Skeletal muscle cell (primary cell): ENCODE measurements at places on chromosomes 3 and 15.

- peak; percentile 8 for DNase-seq
These were observed 62.1 kb upstream of the CCDC54 start for GRCh38 chr3:107315141-107315540.

DNA sequence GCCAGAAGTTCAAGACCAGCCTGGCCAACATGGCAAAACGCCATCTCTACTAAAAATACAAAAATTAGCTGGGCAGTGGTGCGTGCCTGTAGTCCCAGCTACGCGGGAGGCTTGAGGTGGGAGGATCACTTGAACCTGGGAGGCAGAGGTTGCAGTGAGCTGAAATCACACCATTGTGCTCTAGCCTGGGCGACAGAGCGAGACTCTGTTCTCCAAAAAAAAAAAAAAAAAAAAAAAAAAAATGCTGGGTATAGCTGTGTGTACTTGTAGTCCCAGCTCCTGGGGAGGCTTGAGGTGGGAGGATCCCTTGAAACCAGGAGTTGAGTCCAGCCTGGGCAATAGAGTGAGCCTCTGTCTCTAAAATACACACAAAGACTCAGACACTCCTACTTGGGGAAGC lies 32.0 kb downstream of the PPP1R2 start:
- no peak for DNase-seq

- no peak for DNase-seq
These were observed 14.4 kb upstream of the MITF start for GRCh38 chr3:69724722-69725435.

- no peak for DNase-seq
These were observed 82.7 kb upstream of the SELENOK start for GRCh38 chr3:53974324-53974723.

- peak; percentile 71 for DNase-seq
These were observed 21.0 kb downstream of the RARB start for GRCh38 chr3:25448750-25449692.

- DNase-seq = no peak
These were observed 3.5 kb downstream of the EDC3 start for GRCh38 chr15:74692327-74692726.

- DNase-seq = no peak
These were observed 19.1 kb downstream of the LRRC31 start for GRCh38 chr3:169850618-169851017.

DNA sequence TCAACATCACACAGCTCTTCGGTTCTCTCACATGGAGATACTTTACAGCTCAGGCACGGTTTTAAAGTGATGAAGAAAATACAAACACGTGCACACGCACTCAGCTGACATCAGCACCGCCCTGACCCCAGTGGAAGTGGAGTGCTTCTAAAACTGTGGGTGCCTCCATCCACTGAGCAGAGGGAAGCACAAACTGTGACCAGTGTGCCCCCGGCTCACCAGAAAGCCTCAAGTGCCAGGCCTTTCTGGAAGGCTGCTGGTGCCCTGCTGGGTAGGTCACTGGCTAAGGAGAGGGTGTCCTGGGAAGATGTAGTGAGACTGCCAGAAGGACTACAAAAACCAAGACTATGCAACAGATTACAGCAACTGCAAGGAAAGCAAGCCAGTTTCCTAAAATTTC lies 78.5 kb downstream of the OCA2 start:
- no peak for DNase-seq

GRCh38 chr3:138012526-138012925 lies 2.6 kb downstream of the CLDN18 start:
- DNase-seq = no peak

GRCh38 chr15:69604072-69604411 lies 151.4 kb downstream of the RPLP1 start:
- no peak for DNase-seq

- no peak for DNase-seq
These were observed 22.9 kb upstream of the CHRNA7 start for GRCh38 chr15:32007355-32007960.

- DNase-seq = no peak
These were observed 180.6 kb upstream of the LRRN1 start for GRCh38 chr3:3618623-3619022.

DNA sequence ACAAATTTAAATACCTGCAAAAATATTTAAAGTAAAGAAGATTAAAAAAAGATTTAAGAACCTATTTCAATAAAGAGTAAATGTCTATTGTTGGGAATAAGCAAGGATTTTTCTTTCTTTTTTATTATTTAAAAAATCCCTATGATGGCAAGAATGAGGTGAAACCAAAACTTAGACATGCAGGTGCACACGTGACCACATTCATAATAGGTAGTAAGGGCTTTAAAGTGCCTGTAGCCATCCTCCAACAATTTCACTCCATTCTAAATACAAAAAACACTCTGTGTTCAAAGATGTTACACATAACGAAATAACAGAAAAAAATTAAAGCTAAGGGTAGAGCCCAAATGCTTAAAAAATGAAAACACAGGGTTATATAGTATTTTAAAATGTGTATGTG lies 74.0 kb downstream of the FBN1 start:
- DNase-seq = no peak

- no peak for DNase-seq
These were observed 232.3 kb upstream of the STAC start for GRCh38 chr3:36147934-36148558.

DNA sequence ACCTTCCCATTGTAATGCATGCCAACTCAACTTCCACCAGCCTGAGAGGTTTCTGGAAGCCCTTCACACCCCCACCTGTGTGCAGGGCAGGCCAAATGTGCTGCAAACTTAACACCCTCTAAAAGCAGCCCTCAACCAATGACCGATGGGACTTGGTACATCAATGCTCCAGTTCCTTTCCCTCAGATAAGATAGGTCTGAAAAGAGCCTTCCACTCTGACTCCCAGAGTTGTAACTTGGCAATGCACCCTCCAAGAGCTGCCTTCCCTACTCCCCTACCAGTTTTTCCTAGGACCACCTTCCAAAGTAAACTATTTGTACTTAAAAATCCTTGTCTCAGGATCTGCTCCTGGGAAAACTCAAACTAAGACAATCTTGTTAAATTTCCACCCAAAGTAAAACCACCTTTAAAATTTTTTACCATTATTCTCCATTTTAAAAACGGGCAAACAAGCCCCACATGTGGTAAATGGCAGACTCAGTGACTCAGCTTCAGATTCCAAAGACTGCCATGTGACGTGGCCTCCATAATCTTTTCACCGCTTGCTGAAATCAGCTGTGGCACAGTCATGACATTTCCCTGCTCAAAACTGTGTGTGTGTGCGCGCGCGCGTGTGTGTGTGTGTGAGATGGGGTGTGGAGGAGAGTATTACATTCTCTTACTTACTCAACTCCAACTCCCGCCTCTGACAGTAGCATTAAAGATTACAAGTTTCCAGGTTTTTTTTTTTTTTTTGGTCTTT lies 17.2 kb downstream of the RASGRP1 start:
- DNase-seq = no peak

- DNase-seq = no peak
These were observed 64.3 kb downstream of the CHL1 start for GRCh38 chr3:260898-261297.

GRCh38 chr3:170132335-170132734 lies 49.2 kb downstream of the PHC3 start:
- no peak for DNase-seq

DNA sequence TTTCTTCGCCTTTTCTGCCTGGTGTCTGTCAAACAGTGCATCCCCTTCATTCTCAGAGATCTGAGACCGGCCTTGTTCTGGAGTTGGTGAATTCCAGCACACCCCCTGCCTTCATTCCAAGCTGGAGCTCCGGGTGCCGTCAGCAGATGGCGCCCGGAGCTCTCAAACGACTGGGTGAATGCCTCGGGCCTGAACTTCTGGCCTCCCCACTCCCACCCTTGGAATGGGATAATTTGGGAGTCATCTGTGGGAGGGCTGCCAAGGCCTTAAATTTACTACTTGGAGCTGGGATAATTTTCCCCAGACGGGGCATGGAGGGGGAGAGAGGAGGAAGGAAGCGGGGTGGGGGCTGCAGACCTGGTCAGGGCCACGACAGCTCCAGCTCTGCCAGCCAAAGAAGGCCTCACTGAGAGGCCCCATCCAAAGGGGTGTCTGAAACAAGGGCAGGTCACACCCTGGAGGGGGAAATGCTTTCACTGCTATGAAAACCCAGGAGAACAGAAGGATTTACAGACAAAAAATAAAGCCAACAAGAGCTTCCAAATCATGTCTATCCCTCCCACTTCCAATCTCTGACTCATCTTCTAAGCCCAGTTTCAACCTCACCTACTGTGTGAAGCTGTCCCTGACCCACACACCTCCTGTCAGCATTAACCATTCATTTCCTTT lies 187.9 kb downstream of the OPA1 start:
- peak; percentile 42 for DNase-seq

- DNase-seq = no peak
These were observed 418.8 kb downstream of the MAGI1 start for GRCh38 chr3:65619888-65620287.

GRCh38 chr3:27349832-27350231 lies 19.4 kb downstream of the NEK10 start:
- DNase-seq = no peak

DNA sequence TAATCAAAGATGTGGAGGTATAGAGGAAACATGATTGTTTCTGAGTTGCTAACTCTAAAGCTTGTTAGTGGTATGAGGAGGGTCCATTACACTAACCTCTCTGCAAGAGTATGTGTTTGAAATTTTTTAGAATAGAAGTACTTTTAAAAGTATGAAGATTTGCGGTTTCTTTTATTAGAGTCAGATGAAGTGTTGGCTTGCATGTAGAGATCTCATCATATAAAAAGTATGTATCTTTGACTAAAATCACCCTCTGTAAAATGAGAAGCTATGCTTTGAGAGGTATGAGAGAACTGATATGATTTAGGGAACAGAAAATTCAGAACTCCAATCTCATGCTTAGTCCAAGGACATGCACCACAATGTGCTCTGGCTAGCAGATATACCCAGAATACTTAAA lies 140.4 kb upstream of the MBNL1 start:
- no peak for DNase-seq

GRCh38 chr3:119944091-119944490 lies 150.2 kb downstream of the GSK3B start:
- no peak for DNase-seq

DNA sequence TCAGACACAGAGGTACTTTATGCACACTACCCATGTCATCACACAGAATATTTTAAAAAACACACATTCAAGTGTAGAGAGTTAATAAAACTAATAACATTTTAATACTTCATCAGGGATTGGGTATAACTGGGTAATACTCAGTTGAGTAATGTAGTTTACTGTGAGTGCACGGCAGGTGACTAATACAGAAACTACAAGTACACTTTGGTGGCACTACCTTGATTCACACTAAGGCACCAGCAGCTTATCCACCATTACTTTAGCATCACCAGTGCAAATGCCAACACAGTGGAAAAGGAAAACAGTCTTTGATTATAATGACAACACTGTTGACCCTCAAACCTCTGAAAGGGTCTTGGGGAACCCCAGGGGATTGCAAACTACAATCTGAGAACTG lies 33.6 kb downstream of the ZNF280D start:
- DNase-seq = no peak

GRCh38 chr15:70324001-70324974 lies 226.6 kb upstream of the TLE3 start:
- DNase-seq = no peak

GRCh38 chr3:100067589-100067988 lies 46.7 kb downstream of the FILIP1L start:
- no peak for DNase-seq

GRCh38 chr15:40959331-40960141 lies 6.3 kb downstream of the CHAC1 start:
- DNase-seq = no peak

DNA sequence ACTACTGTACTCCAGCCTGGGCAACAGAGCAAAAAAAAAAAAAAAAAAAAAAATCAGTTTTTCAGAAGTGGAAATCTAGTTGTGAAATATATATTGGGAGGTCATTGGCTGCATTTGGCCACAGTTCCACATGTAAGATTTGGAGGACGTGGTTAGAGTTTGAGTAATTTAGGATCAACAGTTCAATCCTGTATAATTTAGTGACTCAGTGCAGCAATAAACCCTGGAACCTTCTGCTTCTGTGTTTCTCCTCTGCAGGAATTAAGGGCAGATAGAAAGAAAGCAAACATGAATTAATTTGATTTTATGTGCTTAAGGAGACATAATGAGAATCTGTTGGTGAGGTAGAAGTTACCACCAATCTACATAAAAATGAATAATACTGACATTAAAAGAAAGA lies 347.0 kb downstream of the PTPRG start:
- DNase-seq = peak; percentile 57

DNA sequence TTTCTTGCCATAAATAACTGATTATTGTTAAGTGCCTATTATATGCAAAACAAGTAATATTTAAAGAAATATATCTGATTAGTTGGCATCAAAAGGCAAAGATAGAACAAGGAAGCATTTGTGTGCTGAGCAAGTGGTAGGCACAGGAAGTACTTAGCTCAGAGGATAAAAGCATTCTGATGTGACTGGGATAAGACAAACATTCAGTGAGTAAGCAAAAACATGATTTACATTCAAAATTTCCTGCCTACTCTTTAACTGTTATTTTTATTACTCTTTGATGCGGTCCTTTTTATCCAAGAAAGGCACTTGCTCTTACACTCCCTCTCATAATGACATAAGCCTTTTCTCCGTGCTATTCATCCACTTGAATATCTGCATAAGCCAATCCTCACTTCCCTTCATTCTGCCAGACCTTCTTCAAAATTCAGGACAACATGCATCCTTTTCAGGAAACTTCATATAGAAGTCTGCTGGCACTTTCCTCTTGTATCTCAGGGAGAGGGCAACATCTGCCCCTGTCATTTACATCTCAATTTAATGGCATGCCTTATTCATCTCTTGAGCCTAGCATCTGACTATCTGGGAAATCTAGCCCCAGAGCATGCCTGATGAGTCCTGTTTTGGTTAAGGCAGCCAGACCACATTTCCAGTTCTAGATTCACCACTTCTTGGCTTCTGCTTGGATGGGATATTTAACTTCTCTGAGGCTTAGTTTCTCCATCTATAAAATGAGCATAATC lies 478.2 kb upstream of the ROBO2 start:
- no peak for DNase-seq

GRCh38 chr3:14802381-14802731 lies 16.4 kb upstream of the FGD5 start:
- DNase-seq = no peak

DNA sequence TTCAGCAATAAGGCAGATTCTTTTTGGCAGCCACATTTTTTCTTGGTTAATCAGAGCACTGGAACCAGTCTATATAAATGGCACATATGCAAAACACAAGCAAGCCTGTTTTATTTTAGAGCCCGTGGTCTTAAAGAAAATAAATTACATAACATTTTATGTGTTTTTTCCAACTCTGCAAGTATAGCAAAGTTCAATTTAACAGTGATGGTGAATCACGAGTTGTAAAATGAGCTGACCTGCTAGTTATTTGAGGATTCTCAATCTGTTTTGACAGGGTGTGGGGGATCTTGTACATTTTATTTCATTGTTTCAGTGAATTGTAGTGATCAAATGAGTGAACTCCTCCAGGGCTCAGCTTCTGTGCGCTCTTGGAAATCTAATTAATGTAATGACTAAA lies 2.7 kb downstream of the ARHGEF26 start:
- DNase-seq = no peak

- peak; percentile 29 for DNase-seq
These were observed 113.6 kb downstream of the POLR2M start for GRCh38 chr15:57820119-57820518.
